ENCODE measurements at places on chromosomes 2 and 18.

- no peak overlapping the region for H3K27ac ChIP-seq
Observed at GRCh38 chr18:2818281-2818680, 28.5 kb upstream of the EMILIN2 start.

GRCh38 chr2:221973502-221973901, 325.3 kb downstream of the PAX3 start:
- no peak for DNase-seq
- no peaks in the 10 kb centered on the region for H3K36me3 ChIP-seq
- H3K27ac ChIP-seq = no peak overlapping the region
- H3K27me3 ChIP-seq = no peaks in the 10 kb centered on the region

DNA sequence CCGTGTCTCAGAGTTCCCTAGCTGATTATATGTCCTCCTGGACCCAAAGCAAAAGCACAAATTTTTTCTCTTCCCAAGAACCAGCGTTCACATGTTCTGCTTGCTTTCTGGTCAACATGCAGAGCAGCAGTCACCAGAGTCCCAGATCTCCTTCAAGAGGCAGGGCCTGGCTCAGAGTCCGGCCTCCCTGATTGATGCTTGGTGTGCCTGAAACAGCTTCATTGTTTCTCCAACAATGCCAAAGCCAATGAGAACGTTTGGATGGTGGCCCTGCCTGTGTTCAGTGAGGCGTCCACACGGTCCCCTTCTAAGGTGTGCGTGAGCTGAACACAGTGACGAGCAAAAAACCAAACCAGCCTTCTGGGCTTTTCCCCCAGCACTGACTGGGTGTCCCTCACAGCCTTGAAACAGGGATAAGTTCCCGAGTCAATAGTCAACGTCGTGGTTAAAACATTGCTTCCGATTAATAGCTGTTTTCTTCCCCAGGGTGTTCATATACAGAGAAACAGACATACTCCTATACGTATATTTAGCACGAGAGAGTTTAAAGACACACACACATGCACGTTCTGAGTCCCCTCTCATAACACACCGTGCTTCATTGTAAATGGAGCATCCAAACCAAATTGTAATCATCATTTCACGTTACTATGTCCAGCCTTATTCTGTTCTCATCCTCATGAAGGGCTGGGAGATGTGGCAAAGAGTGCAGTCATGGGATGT, 19.3 kb upstream of the POU3F3 start:
- no peak overlapping the region for H3K27ac ChIP-seq
- H3K4me1 ChIP-seq = no peaks in the 10 kb centered on the region
- no peaks in the 10 kb centered on the region for H3K27me3 ChIP-seq
- H3K36me3 ChIP-seq = no peaks in the 10 kb centered on the region
- H3K4me3 ChIP-seq = no peak overlapping the region

DNA sequence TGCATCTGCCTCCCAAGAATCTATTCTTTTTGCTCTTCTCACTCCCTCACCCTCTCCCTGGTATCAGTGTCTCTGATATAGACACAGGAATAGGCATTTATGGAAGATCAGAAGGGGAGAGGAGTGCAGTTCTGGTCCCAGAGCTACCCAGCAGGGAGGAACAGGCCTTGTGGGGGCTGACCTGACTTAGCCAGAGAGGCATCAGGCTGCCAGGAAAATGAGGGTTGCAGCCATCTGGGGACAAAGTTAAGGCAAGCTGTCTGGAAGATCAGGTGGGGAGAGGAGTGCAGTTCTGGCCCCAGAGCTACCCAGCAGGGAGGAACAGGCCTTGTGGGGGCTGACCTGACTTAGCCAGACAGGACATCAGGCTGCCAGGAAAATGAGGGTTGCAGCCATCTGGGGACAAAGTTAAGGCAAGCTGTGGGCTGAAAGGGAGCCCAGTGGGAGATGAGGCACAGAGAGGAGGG, 69.9 kb upstream of the HK2 start:
- H3K27me3 ChIP-seq = no peaks in the 10 kb centered on the region
- DNase-seq = no peak
- H3K4me1 ChIP-seq = peaks cover 7% of the 10 kb centered on the region
- H3K4me3 ChIP-seq = no peak overlapping the region
- no peaks in the 10 kb centered on the region for H3K36me3 ChIP-seq

GRCh38 chr2:63741884-63742579, 99.7 kb upstream of the UGP2 start:
- H3K4me3 ChIP-seq = no peak overlapping the region
- no peaks in the 10 kb centered on the region for H3K27me3 ChIP-seq
- H3K36me3 ChIP-seq = no peaks in the 10 kb centered on the region

GRCh38 chr2:190678444-190679162, 29.7 kb downstream of the NAB1 start:
- peak; percentile 28 for DNase-seq
- peak overlapping the region; percentile 4 for H3K4me3 ChIP-seq
- no peaks in the 10 kb centered on the region for H3K27me3 ChIP-seq
- H3K4me1 ChIP-seq = peaks cover 25% of the 10 kb centered on the region

GRCh38 chr2:132730611-132731010, 60.6 kb upstream of the LYPD1 start:
- no peaks in the 10 kb centered on the region for H3K27me3 ChIP-seq
- H3K4me1 ChIP-seq = no peaks in the 10 kb centered on the region
- DNase-seq = no peak
- no peaks in the 10 kb centered on the region for H3K36me3 ChIP-seq

GRCh38 chr2:67510745-67511144, 113.6 kb downstream of the ETAA1 start:
- H3K4me1 ChIP-seq = no peaks in the 10 kb centered on the region
- no peaks in the 10 kb centered on the region for H3K27me3 ChIP-seq
- no peak overlapping the region for H3K27ac ChIP-seq
- DNase-seq = no peak
- H3K4me3 ChIP-seq = no peak overlapping the region

DNA sequence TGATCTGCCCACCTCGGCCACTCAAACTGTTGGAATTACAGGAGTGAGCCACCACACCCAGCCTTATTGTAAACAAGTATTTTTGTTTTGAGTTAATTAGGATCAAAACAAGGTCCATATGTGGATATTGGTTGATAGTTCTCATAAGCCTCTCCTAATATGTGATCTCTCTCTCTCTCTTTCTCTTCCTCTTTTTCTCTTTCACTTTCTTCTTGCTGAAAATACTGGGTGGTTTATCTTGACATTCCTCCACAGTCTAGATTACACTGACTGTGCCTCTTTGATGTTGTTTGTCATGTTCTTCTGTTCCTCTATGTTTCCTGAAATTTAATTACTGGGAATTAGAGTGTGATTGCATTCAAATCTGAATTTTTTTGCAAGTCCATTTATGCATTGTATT, 547.5 kb upstream of the NRXN1 start:
- H3K4me3 ChIP-seq = no peak overlapping the region
- no peak overlapping the region for H3K27ac ChIP-seq
- no peaks in the 10 kb centered on the region for H3K4me1 ChIP-seq
- no peaks in the 10 kb centered on the region for H3K36me3 ChIP-seq
- H3K27me3 ChIP-seq = no peaks in the 10 kb centered on the region
- DNase-seq = no peak

DNA sequence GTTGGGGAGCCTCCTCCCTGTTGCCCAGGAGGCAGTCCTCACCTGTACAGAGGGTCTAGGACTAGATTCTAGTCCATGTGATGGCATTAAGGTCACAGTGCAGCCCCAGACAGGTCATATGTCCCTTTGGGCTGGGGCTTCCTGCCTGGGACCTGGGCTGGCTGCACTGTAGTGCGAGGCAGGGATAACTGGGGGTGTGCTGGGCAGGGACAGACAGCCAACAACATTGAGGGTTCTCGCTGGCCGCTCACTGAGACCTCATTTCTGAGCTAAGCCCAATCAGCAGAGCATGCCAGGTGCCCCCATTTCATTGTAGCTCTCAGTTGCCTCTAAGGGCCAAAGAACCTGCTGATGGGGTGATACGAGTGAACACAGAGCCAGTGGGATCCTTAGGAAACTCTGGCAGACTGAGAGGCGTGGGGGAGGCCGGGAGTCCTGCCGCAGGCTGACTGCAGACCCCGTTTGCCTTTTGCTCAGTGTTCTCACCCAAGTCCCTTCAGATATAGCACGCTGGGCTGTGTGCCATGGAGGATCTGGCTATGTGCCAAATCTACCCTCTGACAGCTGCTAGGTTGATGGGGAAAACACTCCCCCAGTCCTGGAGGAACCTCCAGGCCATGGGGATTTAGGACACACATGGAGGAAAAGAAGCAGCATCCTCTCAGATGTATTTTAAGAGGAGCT, 51.9 kb downstream of the DYSF start:
- no peaks in the 10 kb centered on the region for H3K27me3 ChIP-seq
- no peaks in the 10 kb centered on the region for H3K4me1 ChIP-seq
- no peak overlapping the region for H3K27ac ChIP-seq
- H3K36me3 ChIP-seq = no peaks in the 10 kb centered on the region

DNA sequence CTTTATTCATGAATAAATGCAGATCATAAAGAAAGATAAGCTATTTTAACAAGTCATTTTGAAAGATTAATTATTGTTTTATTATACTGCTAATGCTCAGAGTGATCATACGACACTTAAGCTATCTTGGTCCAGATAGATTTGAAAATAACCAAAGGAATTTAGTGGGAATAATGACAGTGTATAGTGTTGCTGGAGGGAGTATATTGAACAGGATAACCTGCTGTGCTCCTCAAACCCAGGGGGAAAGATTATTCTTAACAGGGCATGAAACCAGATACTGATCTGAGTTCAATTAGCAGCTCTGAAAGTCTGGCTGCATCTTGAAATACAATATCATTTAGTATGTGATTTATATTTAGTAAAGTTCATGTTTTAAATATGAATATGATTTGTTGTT, 216.3 kb upstream of the ITGA4 start:
- peaks cover 10% of the 10 kb centered on the region for H3K4me1 ChIP-seq
- no peak overlapping the region for H3K27ac ChIP-seq
- no peaks in the 10 kb centered on the region for H3K27me3 ChIP-seq
- H3K4me3 ChIP-seq = no peak overlapping the region
- DNase-seq = no peak

DNA sequence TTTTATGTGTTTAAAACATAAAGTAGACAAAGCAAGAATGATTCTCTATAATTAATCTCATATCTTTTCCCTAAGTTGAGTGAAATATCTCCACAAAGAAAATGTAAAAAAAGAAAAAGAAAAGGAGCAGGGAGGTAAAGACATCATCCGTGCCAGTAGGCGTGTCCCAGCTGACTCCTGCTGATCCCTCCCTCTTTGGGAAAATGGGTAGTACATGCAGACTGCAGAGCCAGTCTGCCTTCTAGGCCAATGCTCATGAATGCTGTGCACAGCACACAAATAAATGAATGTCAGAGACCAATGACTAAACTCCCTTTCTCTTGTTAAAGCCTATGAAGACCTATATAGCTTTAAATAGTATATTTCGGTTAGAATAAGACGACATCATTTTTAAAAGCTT, 64.7 kb downstream of the RAPH1 start:
- no peak overlapping the region for H3K4me3 ChIP-seq
- no peak for DNase-seq
- H3K4me1 ChIP-seq = no peaks in the 10 kb centered on the region
- no peaks in the 10 kb centered on the region for H3K36me3 ChIP-seq

DNA sequence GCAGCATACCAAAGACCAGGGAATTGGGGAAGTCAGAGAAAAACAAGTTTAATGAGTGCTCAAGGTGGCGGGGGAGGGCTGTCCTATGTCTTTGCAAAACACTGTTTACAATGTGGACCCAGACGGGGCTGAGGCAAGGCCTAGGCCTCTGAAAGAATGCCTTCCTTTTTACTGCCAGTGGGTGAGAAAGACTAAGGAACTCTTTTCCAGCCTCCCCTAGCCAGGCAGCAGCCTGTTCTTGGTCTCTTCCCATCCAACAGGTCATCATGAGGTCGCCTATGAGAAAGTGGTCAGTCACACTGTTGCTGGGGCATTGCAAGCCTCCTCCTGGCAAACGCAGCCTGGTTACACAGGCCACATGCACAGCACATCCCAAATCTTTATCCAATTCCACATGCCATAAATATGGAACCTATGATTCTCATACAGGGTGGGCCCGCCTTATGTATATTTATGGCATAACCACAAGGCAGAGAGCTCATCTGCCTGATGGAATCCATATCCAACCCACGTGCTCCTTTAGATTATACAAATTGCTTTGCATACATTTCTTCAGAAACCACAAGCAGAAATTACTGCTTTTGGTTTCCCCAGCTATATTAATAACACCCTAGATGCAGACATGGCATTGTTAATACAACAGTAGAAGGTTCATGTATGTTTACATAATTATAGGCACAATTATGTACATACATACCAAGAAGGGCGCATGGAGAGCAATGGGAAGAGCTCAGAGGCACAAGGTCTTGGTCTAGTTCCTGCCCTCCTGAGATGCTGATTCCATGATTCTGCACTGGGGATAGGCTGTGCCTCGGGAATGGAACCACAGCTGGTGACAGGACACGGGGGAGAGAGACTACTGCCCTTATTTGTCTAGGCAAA, 48.6 kb downstream of the NRP2 start:
- no peak overlapping the region for H3K27ac ChIP-seq
- no peaks in the 10 kb centered on the region for H3K4me1 ChIP-seq
- H3K27me3 ChIP-seq = no peaks in the 10 kb centered on the region
- H3K4me3 ChIP-seq = no peak overlapping the region
- no peaks in the 10 kb centered on the region for H3K36me3 ChIP-seq

DNA sequence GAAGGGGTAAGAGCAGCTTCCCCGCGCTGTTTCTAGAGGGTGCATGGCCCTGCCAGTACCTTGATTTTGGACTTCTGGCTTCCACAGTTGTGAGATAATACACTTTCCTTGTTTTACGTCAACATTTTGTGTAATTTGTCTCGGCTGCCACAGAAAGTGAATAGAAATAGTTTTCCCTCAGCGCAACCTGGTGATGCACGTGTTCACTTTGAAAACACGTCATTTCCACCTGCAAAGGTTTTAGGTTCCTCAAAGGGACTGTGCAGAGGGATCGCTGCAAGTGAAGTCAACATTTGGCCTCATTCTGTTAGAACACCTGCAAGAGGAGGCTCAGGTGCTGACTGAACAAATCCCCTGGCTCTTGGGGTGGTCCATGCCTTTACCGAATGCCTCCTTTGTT, 71.7 kb downstream of the LONRF2 start:
- no peak for DNase-seq
- H3K27me3 ChIP-seq = no peaks in the 10 kb centered on the region
- no peak overlapping the region for H3K27ac ChIP-seq
- H3K36me3 ChIP-seq = no peaks in the 10 kb centered on the region
- H3K4me1 ChIP-seq = no peaks in the 10 kb centered on the region

DNA sequence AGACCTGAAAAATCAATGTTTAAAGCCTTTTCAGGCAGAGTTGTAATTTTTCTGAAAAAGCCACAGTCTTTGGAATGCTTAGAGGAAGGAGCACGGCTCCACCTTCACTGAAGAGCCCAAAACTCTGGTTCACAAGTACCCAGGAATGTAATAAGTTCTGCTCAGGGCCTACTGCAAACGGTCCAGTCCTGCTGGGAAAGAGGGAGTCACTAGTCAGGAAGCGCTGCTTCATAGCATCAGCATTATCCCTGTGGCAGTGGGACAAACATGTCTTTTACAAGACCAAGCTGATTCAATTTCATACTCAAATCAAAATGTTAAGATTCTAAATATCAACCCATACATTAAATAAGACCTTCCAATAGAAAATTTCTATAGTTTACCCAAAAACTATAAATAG, 152.9 kb upstream of the PGAP1 start:
- H3K36me3 ChIP-seq = peaks cover 97% of the 10 kb centered on the region
- H3K4me1 ChIP-seq = peaks cover 2% of the 10 kb centered on the region
- DNase-seq = no peak
- no peak overlapping the region for H3K4me3 ChIP-seq
- no peak overlapping the region for H3K27ac ChIP-seq

All from CD4-positive, alpha-beta T cell (primary cell).